ENCODE measurements at places on chromosomes 5 and 9. TPM values are rescaled to one million over a fixed set of nuclear protein-coding genes. Genes with fewer than 3 reads are reported as not detected.

- DNase-seq: no peak
Measured at GRCh38 chr9:4066120-4066519, 233.7 kb downstream of the GLIS3 start.

DNA sequence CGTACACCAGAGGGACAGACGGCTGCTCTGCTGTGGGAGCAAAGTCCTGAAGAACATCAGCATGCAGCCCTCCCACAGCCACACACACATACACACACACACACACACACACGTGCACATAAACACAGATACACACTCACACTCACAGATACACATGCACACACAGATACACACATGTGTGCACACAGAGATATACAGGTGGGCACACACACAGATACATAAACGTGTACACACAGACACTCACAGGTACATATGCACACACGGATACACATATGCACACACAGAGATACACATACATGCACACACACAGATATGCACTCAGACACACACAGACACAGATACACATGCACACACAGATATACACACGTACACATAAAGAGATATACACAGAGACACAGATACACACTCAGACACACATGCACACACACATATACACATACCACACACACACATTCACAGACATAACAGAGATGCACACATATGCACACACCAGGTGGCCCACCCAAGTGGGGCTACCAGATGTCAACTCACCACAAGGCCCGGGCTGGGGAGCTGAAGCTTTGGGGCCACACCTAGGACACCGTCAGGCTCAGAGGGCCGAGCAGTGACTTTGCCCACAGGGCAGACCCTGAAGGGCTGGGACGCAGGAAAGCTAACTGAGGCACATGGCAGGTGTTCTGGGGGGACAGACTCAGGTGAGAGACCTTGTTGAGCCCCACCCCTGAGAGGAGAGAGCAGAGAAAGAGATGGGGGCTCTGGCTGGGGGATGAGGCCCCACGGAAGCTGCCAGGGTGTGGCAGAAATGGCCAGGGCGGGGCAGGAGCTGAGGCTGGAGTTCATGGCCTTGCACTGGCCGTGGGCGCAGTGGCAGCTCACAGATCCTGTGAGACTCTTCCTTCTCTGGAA, 148.6 kb upstream of the PPP1R26 start:
- DNase-seq: no peak

Gene PCDHA5
- 0.16 TPM for total RNA-seq

GRCh38 chr9:111902391-111903139, 6.0 kb downstream of the UGCG start:
- no peak for DNase-seq

DNA sequence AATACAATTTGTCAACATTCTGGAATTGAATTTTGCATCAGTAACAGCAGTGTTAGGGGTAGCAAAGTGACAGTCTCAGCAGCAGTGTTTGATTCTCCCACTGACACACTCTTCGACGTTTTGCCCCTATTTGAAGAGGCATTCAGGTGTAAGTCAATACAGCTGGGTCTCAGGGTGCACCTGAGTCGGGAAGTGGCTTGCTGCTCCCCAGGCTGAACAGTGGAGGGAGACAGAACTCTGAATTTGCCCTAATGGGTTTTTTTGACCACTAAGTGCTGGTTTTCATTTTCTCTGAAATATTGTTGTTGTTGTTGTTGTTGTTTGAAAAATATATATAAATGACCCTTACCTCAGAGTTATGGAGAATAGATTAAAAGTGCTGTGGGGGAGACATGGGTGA, 223.2 kb downstream of the TLR4 start:
- no peak for DNase-seq

DNA sequence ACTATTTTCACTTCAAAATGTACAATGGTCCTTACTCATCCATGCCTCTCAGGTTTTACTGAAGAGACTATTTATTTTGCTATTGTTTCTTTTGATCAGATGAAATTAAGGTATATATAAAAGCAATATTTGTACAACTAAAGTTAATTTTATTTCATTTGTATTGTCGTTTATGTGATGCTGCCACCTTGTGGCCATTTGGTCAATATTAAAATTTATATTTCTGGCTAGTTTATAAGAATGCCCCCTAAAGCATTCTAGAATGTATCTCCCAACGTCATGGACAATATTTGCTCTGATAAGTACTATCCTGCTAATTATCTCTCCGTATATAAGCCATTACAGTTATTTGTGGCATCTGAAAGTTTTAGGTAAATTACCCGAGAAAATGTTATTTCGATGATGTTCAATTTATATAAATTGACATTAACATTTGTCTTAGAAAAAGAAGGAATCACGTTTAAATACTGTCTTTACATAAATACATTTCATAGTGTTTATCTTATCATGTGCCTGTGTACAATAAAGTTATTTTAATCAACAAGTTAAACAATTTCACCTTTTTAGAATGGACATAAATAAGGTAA, 680.0 kb downstream of the TAF11L14 start:
- DNase-seq: no peak

Data from suprapubic skin (tissue), 4 donors.